ENCODE measurements at places on chromosomes 5 and 9.
A peak's percentile ranks its signal among the peaks of the same experiment; 100 is the strongest.

DNA sequence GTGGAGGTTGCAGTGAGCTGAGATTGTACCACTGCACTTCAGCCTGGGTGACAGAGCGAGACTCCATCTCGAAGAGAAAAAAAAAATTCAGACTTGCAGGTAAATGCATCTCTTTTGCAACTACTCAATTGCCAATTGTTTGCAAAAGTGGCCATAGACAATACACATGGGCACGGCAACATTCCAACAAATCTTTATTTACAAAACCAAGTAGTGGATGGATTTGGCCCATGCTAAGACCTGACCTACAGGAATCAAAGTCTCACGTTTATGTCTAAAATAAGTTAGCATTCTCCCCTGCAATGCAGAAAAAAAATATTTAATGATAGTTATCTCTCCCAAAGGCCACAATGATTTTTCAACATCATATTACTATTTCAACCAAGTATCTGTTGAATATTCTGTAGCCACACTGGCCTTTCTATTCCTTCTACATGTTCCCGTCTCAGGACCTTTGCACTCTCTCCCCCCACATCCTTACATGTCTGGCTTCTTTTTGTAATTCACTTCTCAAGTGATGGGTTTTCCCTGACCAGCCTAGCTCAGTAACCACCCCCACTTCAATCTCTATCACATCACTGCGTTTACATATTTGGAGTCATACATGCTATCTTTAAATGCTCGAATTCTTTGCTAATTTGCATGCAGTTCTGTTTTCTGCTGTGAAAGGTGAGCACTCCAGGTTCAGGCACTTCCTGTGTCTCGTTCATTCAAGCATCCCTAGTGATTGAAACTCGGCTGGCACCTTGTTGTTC lies 54.2 kb downstream of the FNBP1 start:
- DNase-seq = peak; percentile 56

- DNase-seq = peak; percentile 85
Observed at GRCh38 chr9:14530366-14530765, 162.9 kb downstream of the ZDHHC21 start.

GRCh38 chr9:93096131-93096802 lies at the start of gene CARD19:
Gene CARD19, plus strand, starts transcription at chr9:93096217. Its CDS starts 129 bp downstream, at chr9:93096346.
- peak; percentile 50 for DNase-seq

GRCh38 chr9:137029058-137029936 lies 1.3 kb upstream of the ABCA2 start:
- no peak for DNase-seq

GRCh38 chr5:43973318-43973717 lies 370.3 kb downstream of the NNT start:
- no peak for DNase-seq

GRCh38 chr5:67366276-67366675 lies 169.7 kb upstream of the CD180 start:
- DNase-seq = no peak

DNA sequence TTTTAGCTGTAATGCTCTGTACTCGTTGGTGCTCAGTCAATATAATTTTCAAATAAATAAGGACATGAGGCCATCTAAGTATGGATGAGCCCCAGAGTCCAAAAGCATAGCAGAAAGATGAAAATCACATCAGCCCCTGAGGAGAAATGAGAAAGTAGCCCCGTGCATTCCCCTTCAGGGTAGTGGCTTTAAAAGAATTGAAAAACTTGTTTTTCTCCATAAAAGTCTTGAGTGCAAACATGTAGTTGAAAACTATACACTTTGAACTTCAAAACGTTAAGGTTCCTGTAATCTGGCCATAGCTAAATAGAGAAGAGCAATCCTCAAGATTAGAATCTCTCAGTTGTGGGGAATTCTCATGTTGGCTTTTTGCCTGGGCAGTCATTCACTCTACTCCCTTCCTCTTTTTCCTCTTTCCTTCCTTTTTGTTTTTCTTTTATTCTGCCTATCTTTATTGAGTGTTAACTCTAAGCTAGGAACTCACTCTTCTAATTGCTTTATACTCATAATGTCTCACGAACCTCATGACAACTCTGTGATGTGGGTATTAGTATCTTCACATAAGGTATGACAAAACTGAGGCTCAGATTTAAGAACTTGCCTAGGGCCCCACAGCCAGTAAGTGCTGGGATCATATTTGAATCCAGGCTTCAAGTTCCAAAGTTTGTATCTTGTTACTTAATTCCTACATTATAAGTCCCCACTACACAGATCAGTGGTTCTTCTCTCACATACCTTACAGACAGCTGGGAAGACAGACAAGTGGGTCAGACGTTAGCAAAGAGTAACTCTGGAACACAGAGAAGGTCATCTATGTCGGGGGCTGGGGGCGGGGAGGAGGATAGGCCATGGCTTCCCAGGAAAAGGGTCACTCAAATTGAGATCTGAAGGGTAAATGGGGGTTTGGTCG lies 46.4 kb upstream of the ABCA1 start:
- DNase-seq = no peak

DNA sequence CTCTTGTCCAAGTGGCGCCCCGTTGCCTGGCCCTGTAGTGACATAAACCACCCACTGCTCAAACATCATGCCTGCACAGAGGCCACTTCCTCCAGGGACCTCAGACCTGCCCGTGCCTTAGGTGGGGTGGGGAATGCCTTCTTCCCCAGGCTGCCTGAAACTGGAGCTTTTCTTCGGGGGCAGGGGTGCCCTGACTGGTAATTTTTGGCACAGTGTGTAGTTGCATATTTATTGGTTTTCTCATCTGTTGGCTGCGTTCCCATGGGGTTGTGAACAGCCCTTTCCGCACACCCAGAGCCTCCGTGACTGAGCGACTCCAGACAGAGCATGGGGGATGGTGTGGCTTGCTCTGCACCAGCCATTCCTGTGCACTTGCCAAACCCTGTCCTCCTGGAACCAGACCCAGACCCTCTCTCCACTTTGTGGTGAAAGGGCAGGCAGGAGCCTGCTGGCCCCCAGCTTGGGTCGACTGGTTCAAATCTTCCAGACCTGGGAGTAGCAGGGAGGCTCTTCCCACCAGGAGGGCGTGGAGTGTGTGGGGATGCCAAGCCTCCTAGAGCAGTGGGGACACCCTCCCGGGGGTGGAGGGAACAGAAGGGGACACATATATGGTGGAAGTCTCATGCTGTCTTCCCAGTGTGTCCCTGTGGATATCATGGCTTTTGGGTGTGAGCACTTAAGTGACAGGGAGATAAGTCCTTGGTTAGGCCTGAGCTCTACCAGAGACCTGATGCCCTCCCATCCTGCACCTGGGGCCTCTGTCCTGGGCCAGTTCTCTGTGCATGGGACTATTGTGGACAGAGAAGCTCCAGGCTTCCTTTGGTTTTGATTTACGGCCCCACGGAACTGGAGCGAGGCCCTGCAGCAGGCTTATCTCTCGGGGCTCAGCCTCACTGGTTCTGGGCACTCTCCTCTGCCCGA lies 39.6 kb downstream of the WNK2 start:
- no peak for DNase-seq

- no peak for DNase-seq
Observed at GRCh38 chr9:11872471-11872870, 820.7 kb upstream of the TYRP1 start.

GRCh38 chr5:53240661-53241060 lies 131.1 kb upstream of the MOCS2 start:
- DNase-seq = no peak

- DNase-seq = no peak
Observed at GRCh38 chr5:127813633-127814587, 110.7 kb downstream of the CCDC192 start.

GRCh38 chr5:137737349-137738131 lies 1.7 kb upstream of the KLHL3 start:
- DNase-seq = no peak

DNA sequence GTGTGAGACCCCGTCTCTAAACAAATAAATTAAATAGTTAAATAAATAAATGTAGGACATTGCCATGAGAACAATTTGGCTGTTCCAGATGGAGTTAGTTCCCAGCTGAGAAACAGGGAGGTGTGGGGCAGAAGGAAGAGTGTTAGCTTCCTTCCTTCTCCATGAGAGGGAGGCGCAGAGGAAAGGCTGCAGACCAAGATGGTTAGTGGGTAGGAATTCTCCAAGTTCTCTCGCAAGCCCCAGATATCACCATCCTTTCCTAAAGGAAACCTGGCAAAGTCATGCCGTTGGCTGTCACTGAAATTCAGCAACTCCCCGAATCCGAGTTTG lies 33.1 kb upstream of the RAB14 start:
- DNase-seq = no peak

- no peak for DNase-seq
Observed at GRCh38 chr5:1971944-1972343, 89.2 kb upstream of the IRX4 start.

DNA sequence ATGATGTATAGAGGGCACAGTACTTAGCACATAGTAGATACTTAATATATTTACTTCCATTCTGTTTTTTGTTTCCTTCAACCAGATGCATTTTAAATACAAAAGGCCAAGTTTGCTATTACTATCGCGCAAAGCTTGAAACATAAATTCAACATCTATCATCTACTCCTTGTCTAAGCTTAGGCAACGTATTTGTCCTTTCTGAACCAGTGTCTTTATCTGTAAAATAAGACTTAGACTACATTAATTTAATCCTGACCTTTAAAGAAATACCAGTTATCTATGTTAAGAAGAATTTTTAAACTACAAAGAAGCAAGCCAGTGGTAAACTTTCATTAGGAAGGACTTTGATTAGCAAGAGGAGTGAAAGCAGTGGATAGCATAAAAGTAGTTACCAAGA lies 173.0 kb downstream of the WDR70 start:
- no peak for DNase-seq

- DNase-seq = no peak
Observed at GRCh38 chr5:58447226-58447625, 12.7 kb downstream of the PLK2 start.

DNA sequence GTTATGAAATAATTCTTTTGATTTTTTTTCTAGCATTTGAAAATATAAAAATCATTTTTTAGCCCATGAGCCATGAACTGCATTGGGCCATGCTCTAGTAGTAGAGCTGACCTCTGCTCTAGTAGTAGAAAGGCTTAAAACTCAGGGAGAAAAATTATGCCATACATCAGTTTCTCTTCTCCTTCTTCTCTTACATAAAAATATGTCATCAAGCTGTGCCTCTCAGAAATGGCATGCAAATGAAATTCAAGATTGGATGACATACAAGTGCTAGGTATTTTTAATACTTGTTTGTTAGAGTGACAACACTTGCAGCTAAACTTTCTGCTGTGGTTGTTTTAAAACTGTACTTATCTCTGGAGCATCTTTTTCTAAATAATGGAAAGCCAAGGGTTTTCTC lies 42.1 kb upstream of the TMOD1 start:
- DNase-seq = no peak

DNA sequence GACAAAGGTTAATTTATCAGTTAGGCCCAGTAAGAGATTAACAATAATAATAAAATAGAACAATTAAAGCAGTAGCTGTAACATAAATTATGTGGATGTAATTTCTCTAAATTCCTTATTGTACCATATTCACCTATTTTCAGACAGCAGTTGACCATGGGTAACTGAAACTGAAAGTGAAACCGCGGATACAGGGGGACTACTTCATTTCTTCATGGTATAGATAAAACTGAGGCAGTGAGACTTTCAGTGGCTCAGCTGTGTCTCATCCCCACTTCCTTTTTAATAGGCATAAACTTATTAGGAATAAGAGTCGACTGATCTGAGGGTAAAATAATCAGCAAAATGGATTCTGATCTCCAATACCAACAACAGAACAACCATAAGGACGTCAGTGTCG lies 174.0 kb upstream of the WWC1 start:
- no peak for DNase-seq

DNA sequence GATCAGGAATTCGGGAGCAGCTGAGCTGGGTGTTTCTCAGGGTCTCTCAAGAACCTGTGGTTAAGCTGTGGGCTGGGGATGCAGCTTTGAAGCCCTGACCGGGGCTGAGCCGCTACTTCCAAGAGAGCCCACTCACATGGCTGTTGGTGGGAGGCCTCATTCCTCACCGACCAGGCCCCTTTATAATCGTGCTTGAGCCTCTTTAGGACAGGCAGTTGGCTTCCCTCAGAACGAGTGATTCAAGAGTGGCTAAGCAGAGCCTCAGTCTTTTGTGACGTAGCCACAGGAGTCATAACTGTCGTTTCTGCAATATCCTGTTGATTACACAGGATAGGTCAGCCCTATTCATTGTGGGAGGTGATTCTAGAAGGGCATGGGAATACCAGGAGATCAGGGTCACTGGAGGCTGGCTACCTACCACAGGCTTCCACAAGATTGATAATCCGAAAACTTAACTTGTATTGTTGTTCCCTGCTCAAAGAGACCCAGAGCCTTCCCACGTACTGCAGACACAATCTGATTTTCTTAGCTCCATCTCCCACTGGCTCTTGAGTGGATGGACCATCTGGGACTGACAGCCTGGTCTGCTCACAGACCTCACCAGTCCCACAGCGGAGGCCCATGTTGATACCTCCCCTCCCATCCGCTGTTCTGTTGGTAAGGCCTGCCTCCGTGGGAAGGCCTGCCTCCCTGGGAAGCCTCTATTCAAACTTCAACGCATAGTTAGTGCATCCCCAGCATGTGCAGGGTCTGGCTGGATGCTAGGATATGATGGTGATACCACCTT lies 3.0 kb upstream of the ERGIC1 start:
- no peak for DNase-seq

DNA sequence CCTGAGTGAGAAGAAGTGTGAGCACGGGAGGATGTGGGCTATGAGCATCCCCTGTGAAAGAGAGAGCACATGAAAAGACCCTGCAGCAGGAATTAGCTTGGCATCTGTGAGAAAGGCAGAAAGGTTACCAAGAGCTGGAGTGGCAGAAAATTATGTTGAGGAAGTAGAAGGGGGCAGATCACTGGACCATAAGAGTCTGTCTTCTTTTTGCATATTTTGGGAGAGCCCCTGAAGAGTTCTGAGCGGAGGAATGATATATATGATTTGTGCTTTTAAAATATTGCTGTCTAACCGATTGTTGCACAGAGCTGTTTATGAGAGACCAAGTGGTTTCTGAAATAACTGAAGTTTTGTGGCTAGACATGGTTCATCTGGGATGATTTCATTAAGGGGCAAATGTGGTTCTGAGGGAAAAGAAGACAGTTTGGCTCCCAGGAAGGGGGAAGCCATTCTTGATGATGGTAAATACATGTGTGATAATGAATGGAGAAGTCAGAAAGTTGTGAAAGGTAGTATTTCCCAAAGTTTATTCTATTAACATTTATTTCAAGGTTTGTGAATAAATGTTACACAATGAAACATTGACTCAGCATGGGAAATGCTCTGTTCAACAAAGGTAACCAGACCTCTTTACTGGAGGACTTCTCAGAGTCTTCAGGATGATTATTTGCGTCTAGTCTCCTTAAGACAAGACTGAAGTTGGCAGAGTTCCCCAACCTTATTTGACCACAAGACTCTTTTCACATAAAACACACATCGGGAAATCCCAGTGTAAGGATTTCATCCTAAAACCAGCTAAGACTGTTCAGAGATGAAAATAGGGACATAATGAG lies 31.5 kb upstream of the ADRB2 start:
- no peak for DNase-seq

DNA sequence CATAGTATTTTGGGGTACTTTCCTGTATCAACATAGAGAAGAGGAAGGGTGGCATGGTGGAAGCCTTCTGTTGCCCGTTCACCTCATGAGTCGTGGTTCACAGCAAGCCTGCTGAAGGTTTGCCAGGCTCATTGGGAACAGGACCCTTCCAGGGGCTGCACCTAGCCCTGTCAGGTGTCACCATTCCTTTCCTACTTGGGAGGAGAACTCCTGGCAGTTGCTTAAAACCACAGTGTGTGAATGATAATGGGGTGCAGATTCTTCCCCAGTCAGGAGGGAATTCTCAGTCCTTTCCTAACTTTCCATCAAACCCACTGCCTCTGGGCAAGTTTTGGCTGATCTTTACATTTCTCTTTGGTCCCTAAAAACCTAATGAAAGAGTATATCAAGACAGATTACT lies 99.4 kb upstream of the CTNND2 start:
- DNase-seq = no peak

- no peak for DNase-seq
Observed at GRCh38 chr9:103913899-103914298, 180.2 kb upstream of the SMC2 start.

Measured in NCI-H526 (cell line).